Epithelial cell of umbilical artery (primary cell): ENCODE measurements at places on chromosomes 2 and 18. TPM values are rescaled to one million over a fixed set of nuclear protein-coding genes. Genes with fewer than 3 reads are reported as not detected.

DPP4 gene
- total RNA-seq: 22.7 and 69.3 TPM in 2 replicates

IHH gene
- total RNA-seq: not detected in 2 replicates

MFSD2B gene
- under 0.01 and 0.61 TPM in 2 replicates for total RNA-seq

CYP26B1 gene
- under 0.01 and 0.32 TPM in 2 replicates for total RNA-seq

CRYBA2 gene
- total RNA-seq: not detected in 2 replicates

FIGLA gene
- total RNA-seq: 0.76 TPM in 1 of 2 replicates, not detected in the other

CAPN14 gene
- total RNA-seq: under 0.01 TPM in 2 replicates

DLX1 gene
- 0.32 TPM in 1 of 2 replicates, not detected in the other for total RNA-seq

ASAP2 gene
- total RNA-seq: 41.5 and 52.3 TPM in 2 replicates

GPR39 gene
- not detected in 2 replicates for total RNA-seq

CHRNG gene
- total RNA-seq: not detected in 2 replicates

EIF4E2 gene
- total RNA-seq: 144 and 162 TPM in 2 replicates

WDSUB1 gene
- 4.9 and 6.1 TPM in 2 replicates for total RNA-seq

ANKRD30BL gene
- total RNA-seq: not detected in 2 replicates

MAP3K19 gene
- total RNA-seq: not detected in 2 replicates

TEX44 gene
- total RNA-seq: not detected in 2 replicates

C2orf78 gene
- not detected in 2 replicates for total RNA-seq

LRP1B gene
- under 0.01 and 0.30 TPM in 2 replicates for total RNA-seq

GULP1 gene
- total RNA-seq: 80.2 and 87.7 TPM in 2 replicates

RAB6C gene
- not detected in 2 replicates for total RNA-seq

CHRND gene
- not detected in 2 replicates for total RNA-seq

UGT1A4 gene
- not detected in 2 replicates for total RNA-seq

TBR1 gene
- total RNA-seq: under 0.01 and 0.30 TPM in 2 replicates

EPHA4 gene
- total RNA-seq: 25.3 and 33.1 TPM in 2 replicates

TNFAIP6 gene
- total RNA-seq: under 0.01 and 0.91 TPM in 2 replicates

CDH20 gene
- not detected in 2 replicates for total RNA-seq

MOGAT1 gene
- not detected in 2 replicates for total RNA-seq

CPO gene
- total RNA-seq: 0.32 TPM in 1 of 2 replicates, not detected in the other

GPR17 gene
- total RNA-seq: 0.30 and 0.32 TPM in 2 replicates

CTAGE1 gene
- total RNA-seq: not detected in 2 replicates

TMEM247 gene
- not detected in 2 replicates for total RNA-seq

SERPINB11 gene
- total RNA-seq: not detected in 2 replicates

PARD6G gene
- 0.46 and 0.97 TPM in 2 replicates for total RNA-seq

L3MBTL4 gene
- total RNA-seq: under 0.01 and 0.46 TPM in 2 replicates

DNAJC5G gene
- total RNA-seq: not detected in 2 replicates

ACMSD gene
- total RNA-seq: not detected in 2 replicates

IL36G gene
- not detected in 2 replicates for total RNA-seq

CASP10 gene
- 30.5 and 79.8 TPM in 2 replicates for total RNA-seq

MLPH gene
- total RNA-seq: 0.61 TPM in 1 of 2 replicates, not detected in the other

POMC gene
- total RNA-seq: 1.3 and 3.5 TPM in 2 replicates

THSD7B gene
- total RNA-seq: 0.65 TPM in 1 of 2 replicates, not detected in the other

MARS2 gene
- 4.9 and 6.1 TPM in 2 replicates for total RNA-seq

PDE11A gene
- under 0.01 TPM in 1 of 2 replicates, not detected in the other for total RNA-seq

MRPS9 gene
- 31.8 and 49.2 TPM in 2 replicates for total RNA-seq

DCTN1 gene
- total RNA-seq: 113 and 127 TPM in 2 replicates

RAX gene
- not detected in 2 replicates for total RNA-seq

ALPI gene
- not detected in 2 replicates for total RNA-seq

RPS27A gene
- total RNA-seq: 704 and 1,586 TPM in 2 replicates

MC2R gene
- total RNA-seq: not detected in 2 replicates

IL37 gene
- total RNA-seq: not detected in 2 replicates

TFPI gene
- 603 and 634 TPM in 2 replicates for total RNA-seq

ADD2 gene
- 1.8 and 2.9 TPM in 2 replicates for total RNA-seq

LOXL3 gene
- 2.9 and 4.4 TPM in 2 replicates for total RNA-seq

CFAP210 gene
- total RNA-seq: not detected in 2 replicates

ZNF519 gene
- 2.9 and 3.0 TPM in 2 replicates for total RNA-seq

ASB3 gene
- 26.6 and 31.8 TPM in 2 replicates for total RNA-seq

IL36RN gene
- not detected in 2 replicates for total RNA-seq

SAP130 gene
- 2.6 and 7.0 TPM in 2 replicates for total RNA-seq
